ENCODE measurements at places on chromosomes 2 and 18.

DNA sequence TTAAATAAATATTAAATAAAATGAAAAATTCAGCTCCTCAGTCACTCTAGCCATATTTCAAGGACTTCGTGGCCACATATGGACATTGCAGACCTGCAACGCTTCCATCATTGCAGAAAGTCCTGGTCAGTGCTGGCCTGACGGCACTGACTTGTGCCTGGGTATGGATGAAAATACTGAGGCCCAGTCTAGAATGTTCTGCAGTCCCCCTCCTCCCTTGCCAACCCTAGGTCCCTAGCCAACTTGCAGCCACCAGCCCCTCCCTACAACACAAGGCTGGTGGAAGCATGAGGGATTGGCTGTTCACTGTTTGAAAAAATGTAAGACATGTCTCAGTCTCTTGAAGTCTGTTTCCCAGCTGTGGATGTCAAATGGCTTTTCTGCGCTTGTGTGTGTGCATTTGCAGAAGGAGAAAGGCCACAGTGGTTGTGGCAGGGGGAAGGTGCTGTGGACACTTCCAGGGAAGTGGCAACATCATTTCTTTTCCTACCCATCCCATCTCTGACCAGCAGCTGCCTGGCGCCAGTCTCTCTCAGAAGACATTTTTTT, 9.9 kb downstream of the IGFBP5 start:
- no peak for DNase-seq

- DNase-seq = no peak
Measured at GRCh38 chr2:46305187-46305586, 8.0 kb downstream of the EPAS1 start.

- DNase-seq = no peak
Measured at GRCh38 chr2:70514612-70515055, 39.0 kb downstream of the TGFA start.

- DNase-seq = peak; percentile 45
Measured at GRCh38 chr2:162840598-162841246, 2.2 kb upstream of the KCNH7 start.

GRCh38 chr2:39413063-39413737, 23.9 kb downstream of the MAP4K3 start:
- no peak for DNase-seq

GRCh38 chr2:191114403-191114886, 36.3 kb downstream of the STAT4 start:
- peak; percentile 8 for DNase-seq

DNA sequence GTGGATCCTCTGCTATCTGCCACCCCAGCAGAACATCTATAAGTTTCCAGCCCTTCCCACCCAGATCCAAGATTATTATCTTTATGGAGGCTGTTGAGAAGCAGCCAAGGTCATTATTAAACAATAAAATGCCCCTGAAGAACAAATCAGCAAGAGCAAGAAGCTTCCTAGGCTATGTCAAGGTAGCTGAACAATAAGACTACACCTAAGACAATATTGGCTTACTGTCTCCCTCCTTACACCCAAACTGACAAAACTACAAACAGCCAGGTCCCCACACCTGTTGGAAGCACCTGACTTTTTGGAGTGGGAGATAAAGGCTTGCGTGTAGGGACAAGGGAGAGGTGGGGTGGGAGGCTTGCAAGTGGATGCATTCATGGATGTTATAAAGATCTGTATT, 128.5 kb downstream of the SPTBN1 start:
- DNase-seq = no peak

GRCh38 chr2:65309699-65310098, 82.1 kb downstream of the ACTR2 start:
- no peak for DNase-seq

DNA sequence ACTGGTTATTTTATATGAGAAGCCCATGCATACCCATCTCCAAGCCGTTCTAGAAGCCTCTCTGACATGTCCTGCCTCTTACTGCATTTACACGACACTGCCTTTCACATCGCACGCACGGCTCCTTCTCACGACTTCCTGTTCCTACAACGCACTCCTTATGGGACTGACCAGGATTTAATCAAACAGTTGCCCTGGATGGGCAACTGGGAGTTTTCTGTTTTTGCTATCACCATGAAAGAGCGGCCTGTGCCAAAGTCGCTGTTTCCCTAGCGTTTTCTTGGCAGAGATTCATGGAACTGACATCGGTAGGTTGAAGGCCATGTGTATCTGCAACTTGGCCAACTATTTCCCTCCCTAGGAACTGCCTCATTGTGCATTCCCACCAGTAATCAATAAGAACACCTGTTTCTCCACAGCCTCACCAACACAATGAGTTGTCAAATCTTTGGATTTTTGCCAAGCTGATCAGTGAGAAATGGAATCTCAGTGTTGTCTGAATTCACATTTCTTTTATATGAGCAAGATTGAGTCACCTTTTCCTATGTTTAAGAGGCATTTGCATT, 97.2 kb upstream of the OTOS start:
- DNase-seq = no peak

GRCh38 chr2:212979799-212980198, 171.6 kb downstream of the IKZF2 start:
- DNase-seq = no peak

GRCh38 chr18:42072407-42072806, 117.4 kb downstream of the PIK3C3 start:
- DNase-seq = no peak

- DNase-seq = no peak
Measured at GRCh38 chr2:198371921-198372543, 567.6 kb downstream of the PLCL1 start.

- no peak for DNase-seq
Measured at GRCh38 chr2:52414561-52415295, 1352.9 kb upstream of the CHAC2 start.

DNA sequence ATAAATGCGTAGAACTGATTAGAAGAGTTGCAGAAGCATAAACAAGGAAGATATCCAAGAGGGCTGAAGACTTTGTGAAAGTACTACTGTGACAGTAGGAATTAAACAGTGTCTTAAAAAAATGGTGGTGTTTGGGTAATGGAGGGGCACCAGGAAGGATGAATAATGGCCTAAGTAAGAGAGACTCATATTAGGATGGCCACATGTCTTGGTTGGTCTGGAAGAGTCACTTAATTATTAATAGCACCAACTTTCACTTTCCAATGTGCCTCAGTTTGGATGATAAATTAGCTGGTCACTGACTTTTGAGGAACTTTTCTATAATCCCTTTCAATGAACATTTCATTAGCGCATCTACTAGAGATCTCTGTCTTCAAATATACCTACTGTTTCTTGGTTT, 372.2 kb downstream of the NYAP2 start:
- DNase-seq = no peak

- DNase-seq = no peak
Measured at GRCh38 chr2:48467637-48468036, 62.3 kb upstream of the STON1 start.

DNA sequence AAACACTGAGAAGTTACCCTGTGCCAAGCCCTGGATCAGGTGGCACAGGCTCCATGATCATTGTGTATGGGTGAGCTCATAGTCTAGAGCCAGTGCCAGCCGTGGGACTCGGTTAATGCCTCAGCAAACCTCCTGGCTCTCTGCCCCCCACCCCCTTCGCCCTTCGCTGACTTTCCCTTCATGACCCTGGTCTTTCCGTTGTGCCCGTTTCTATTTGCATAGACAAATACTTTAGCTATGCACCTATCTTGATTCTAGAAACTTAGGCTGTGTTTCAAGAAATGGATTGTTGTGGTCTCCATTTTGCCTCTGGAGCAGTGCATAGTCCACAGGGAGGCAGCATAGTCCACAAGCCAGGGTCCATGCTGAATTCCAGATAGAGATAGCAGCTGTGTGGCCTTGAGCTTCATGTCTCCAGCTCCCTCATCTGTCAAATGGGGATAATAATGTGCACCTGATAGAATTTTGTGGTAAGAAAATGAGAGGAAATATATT, 44.8 kb upstream of the KDM3A start:
- peak; percentile 33 for DNase-seq

- DNase-seq = no peak
Measured at GRCh38 chr2:43331422-43331821, 105.0 kb upstream of the ZFP36L2 start.

- DNase-seq = peak; percentile 45
Measured at GRCh38 chr2:235026649-235027557, 75.1 kb downstream of the SH3BP4 start.

DNA sequence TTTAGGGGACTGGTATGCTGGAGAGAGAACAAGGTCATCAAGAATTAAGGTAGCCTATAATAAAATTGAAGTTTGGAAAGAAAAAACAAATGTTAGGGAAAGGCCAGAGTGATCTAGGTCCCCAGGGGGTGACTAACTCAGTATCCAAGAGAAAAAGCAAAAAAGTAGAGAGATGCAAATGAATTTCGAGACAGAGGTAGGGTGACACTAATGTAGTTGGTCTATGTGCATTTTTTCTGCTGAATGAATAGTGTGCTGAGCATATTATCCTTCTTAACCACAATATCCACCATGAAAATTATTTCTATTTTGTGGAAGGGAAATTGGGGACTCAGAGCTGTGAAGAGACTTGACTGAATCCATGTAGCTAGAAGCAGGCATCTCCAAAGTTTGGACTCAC, 9.8 kb downstream of the IL36A start:
- DNase-seq = no peak

DNA sequence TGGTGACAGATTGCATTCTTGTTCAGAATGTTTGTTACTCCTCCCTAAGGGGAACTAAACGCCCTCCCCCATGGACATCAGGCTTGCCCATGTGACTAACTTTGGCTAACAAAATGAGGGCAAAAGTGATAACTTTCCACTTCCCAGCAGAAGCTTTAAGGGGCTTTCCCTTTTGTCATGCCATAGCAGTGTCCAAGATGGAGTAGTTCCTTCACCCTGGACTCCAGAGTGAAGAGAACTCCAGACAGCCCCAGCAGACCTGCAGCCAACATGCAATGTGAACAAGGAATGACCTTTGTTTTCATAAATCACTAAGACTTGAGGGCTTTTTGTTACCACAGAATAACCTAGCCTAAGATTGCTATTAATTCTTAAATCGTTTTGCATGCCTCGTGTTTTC, 163.5 kb downstream of the ZEB2 start:
- no peak for DNase-seq

DNA sequence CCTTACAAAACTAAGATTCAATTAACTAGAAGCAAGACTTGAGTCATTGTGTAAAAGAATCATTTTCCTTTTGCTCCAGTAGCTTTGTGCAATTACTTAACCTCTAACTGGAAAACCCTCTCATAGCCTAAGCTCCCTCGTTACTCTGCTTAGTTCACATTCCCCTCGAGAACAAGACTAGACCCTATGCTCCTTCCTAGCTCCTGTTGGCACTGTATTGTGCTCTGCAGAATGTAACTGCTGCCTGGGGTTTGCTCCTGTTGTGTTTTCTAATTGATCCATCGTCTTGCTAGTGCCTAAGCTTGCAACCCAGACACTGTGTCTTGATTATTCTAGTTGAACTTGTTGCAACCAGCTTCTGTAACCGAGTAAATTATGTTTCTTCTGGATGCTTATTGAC, 347.0 kb downstream of the ZNF804A start:
- DNase-seq = no peak

DNA sequence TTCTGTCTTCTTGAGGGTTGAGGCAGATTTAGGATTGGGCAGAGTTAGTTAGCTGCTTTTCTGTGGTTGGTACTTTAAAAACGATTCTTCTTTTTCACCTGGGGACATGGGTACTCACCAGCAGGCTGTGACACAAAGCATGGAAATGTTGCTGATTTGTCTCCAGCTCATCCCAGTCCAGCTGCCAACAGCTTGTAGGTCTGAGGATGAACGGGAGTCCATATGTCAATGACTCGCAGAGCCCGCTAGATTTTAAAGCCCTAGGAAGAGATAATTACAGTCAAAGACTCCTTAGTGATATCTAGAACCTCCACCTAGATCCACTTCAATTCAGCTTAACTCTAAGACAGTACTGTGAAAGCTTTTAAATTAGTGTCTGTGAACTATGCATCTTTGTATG, 20.8 kb downstream of the DOK1 start:
- DNase-seq = no peak

GRCh38 chr2:146481629-146482028, 1363.2 kb upstream of the ACVR2A start:
- DNase-seq = peak; percentile 11

DNA sequence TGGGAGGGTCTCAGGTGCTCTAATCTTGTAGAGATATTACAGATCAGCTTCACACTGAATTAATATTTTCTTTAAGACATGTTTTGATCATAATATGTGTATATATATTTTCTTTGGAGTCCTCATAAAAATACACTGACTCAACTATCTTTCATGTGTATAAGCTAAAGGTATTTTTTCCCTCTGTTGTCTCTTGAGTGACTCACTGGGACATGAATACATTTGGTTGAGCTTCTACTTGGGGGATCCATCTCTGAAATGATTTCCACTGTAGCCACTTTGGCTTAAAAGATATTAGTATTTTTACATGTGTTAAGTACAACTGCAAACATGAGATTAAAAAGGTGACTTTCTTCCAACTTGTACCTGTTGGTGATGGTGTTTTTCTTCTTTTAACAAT, 140.8 kb downstream of the TTN start:
- DNase-seq = no peak

DNA sequence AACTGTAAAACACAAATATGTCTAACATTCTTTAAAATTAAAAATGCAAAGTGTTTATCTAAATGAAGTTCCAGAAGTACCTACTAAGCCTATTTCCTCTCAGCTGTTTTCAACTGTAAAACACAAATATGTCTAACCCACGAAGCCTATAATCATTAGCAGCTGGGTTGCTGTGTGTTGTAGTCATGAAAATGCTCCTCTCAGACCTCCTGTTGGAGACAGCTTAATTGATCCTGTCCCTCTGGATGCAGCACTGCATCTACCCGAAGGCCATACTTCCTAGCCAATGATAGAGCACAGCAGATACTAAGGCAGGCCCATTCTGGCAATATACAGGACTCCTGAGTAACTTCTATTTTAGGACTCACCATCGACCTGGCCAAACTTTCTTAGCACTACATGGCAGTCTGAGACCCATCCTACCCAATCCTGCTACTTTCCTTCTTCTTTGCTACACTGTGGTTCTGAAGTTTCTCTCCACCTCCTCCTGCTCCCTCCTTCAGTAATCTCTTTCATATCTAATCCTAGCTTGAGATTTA, 92.5 kb upstream of the RBBP8 start:
- DNase-seq = no peak

DNA sequence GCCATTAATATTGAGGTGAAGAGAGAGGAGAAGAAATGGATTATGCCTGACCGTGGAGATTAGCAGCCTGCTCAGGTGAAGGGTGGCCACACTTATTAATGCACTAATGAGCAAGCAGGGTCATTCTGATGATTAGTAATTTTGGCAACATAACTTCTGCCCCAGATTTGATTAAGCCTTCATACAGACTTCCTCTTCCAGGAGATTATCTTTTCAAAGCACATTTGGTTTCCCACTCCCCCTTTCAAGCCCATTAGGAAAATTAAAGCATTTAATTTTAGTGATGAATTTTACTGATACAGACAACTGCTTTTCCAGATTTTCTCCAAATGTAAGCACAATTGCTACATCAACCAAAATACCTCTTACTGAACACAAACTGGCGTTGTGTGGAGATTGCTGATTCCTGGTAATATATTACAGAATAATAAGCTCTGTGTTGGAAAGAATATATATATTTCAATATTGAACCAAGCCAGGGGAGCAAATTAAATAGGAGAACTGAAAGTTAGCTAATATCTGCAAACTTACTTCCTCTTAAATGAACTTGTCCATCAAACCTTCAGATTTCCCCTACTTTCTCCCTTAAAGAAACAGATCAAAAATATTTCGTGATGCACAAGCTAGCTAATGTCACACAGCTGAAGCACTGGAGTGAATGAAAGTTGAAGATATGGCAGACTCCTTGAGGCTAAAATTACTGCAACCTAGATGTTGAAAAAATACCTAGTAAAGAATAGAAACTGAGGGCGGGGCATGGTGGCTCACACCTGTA, 140.8 kb downstream of the FAM210A start:
- no peak for DNase-seq

- DNase-seq = no peak
Measured at GRCh38 chr18:56861244-56861643, 210.1 kb downstream of the WDR7 start.

Data from HTR-8/SVneo (cell line).